ENCODE measurements at places on chromosomes 7 and 10.

GRCh38 chr7:121525155-121525819, 129.2 kb upstream of the FAM3C start:
- no peak for DNase-seq

DNA sequence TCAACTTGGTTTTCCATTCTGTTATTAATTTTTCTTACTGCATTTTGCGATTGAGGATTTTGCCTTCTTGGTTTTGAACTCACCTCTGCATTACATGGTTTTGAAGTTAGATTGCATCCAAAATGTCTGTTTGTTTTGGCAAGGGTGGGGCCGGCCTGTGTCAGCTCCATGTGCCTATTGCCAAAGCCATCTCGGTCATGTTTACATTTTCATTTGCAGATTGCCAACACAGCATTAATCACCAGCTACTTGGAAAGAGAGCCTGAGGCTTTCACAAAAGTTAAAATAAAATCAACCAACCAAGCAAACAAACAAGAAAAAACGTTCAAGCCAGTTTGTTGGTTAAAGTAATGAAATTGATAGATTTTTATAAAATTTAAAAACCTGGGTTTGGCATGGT, 695.8 kb downstream of the TYW1 start:
- no peak for DNase-seq

DNA sequence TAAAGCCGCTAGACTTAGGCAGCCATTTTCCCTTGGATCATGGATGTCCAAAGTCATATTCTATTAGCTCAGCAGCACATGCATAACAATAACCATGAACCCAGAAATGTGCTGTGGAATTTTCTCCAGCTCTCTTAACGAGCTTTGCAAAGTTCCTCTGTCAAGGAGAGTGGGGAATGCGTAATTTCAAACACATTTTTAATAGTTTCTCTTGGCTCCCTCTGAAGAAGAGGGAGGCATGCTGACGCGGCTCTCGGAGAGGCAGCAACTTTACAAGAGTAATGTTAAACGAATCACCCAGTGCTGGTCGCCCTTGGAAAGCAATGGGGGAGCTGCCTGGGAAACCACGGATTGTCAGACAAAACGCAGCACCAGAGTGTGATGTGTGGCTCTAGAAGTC, 114.8 kb downstream of the RAB18 start:
- DNase-seq, result no peak

GRCh38 chr7:6384327-6384726, 63.4 kb downstream of the DAGLB start:
- no peak for DNase-seq

DNA sequence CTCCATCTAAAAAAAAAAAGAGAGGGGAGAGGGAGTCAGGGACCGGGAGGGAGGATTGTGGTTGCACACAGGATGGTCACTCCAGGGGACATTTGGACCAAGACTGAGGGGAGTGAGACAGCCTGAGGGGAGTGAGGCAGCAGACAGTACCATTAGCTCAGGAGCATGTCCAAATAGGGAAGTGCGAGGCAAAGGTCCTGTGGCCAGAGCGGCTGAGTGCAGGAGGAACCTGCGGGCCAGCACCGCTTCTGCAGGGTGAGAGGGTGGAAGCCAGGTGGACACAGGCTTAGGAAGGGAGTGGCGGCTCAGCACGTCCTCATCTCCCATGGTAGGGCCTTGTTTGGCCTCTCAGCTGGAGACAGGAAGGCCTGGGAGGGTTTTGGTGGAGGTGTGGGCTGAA, 48.9 kb upstream of the PFKFB3 start:
- DNase-seq, result no peak

- no peak for DNase-seq
Measured at GRCh38 chr10:86036544-86036831, 330.1 kb downstream of the GRID1 start.

- no peak for DNase-seq
Measured at GRCh38 chr7:101870361-101871062, 53.1 kb downstream of the CUX1 start.

GRCh38 chr10:99708428-99709012, 23.4 kb downstream of the COX15 start:
- DNase-seq, result no peak
